Right atrium auricular region (tissue), 2 donors: ENCODE measurements at places on chromosomes 1 and 21. TPM values are rescaled to one million over a fixed set of nuclear protein-coding genes. Genes with fewer than 3 reads are reported as not detected.
A peak's percentile ranks its signal among the peaks of the same experiment; 100 is the strongest.

The REN gene
- 0.83 TPM for total RNA-seq

The PPP1R15B gene
- total RNA-seq, result 27.3 TPM

The KDM5B gene
- 18.5 TPM for total RNA-seq

DNA sequence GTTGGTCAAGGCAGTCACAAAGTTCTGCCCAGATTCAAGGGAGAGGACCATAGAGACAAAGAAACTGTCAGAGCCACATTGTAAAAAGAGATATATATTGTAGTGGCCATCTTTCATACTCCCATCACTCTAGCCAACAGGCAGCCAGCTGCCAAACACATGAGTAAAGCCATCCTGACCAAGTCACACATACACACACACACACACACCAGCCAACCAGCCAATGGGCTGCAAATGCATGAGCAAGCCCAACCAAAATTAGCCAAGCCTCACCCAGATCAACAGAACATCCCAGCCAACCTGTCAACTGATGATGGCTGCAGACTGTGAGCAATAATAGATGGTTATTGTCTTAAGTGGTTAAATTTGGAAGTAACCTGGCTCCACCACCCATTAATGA is 120.7 kb downstream of the SEC16B start:
- H3K36me3 ChIP-seq, result no peaks in the 10 kb centered on the region
- no peak overlapping the region for H3K4me3 ChIP-seq
- no peak overlapping the region for H3K27ac ChIP-seq
- no peaks in the 10 kb centered on the region for H3K27me3 ChIP-seq

GRCh38 chr1:108897865-108898720 is 21.3 kb downstream of the GPSM2 start:
- no peak overlapping the region for H3K4me3 ChIP-seq
- no peaks in the 10 kb centered on the region for H3K4me1 ChIP-seq
- no peak overlapping the region for H3K27ac ChIP-seq

GRCh38 chr1:203567596-203567995 is 59.0 kb upstream of the ATP2B4 start:
- H3K27me3 ChIP-seq, result no peaks in the 10 kb centered on the region
- no peak for DNase-seq
- no peaks in the 10 kb centered on the region for H3K4me1 ChIP-seq
- H3K27ac ChIP-seq, result no peak overlapping the region

DNA sequence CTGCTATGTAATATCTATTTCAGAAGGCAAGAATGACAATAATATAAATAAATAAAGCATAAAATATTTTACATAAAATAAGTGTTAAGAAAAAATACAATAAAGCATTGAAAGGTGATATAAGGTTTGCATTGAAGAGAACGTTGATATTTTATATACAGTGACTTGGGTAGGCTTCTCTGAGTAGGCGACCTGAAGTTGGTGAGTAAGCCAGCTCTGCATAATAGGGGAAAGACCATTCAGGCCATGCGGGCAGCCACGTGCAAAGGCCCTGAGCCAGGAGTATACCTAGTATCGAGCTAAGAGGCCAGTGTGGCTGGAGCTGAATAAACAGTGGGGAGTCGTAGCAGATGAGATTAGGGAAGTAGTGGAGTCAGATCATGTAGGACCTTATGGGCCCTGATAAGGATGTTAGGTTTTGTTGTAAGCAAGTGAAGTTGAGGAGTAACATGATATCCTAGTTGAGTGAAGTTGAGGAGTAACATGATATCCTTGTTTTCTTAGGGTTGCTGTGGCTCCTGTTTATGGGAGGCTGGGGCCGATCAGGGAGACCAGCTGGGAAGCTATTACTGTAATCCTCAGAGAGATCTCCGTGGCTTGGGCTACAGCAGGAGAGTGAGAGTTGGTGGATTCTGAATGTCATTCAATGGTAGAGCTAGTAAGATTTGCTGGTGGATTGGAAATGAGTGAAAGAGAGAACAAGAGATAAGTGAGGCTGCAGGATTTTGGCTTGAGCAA is 22.0 kb downstream of the KCNK1 start:
- H3K4me3 ChIP-seq, result no peak overlapping the region
- peaks cover 6% of the 10 kb centered on the region for H3K4me1 ChIP-seq
- no peaks in the 10 kb centered on the region for H3K27me3 ChIP-seq
- no peak overlapping the region for H3K27ac ChIP-seq
- no peak for DNase-seq
- H3K36me3 ChIP-seq, result peaks cover 19% of the 10 kb centered on the region

- H3K27me3 ChIP-seq, result no peaks in the 10 kb centered on the region
- no peak overlapping the region for H3K27ac ChIP-seq
- no peaks in the 10 kb centered on the region for H3K36me3 ChIP-seq
- no peaks in the 10 kb centered on the region for H3K4me1 ChIP-seq
- no peak overlapping the region for H3K4me3 ChIP-seq
These were observed 375.2 kb downstream of the KCNH1 start for GRCh38 chr1:210758761-210759160.

DNA sequence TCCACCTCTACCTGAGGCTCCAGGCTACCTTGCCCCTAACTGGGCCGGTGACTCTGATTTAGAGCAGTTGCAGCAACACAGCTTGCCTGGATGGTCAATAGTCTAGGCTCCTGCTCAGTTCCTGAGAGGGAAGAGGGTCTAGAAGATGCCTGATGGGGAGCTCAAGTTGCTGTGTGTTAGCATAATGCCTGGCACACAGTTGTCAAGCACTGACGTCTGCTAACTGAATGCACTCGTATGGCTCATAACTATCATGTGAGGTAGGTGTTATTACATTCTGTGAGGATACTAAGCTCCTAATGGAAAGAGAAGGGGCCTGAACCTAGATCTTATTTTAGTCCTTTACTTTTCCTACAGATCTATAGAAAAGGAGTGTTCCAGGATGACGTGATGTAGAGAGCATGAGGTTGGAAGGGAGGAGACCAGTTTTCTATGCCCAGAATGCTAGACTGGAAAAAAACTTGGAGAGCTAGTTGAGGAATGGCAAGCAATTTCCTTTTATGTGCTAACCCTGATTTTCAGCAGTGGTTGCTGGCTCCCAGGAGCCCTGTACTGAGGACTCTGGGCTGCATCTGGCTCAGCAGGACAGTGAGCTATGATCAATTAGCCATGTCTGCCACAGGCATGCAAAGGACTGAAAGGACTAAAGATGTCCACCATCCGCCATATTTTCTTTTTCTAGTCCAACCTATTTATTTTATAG is 30.0 kb downstream of the FAM78B start:
- no peak overlapping the region for H3K4me3 ChIP-seq
- DNase-seq, result no peak
- H3K36me3 ChIP-seq, result no peaks in the 10 kb centered on the region
- peak overlapping the region; percentile 61 for H3K27ac ChIP-seq

GRCh38 chr1:228982637-228983036 is 247.4 kb downstream of the RHOU start:
- no peak overlapping the region for H3K4me3 ChIP-seq
- no peaks in the 10 kb centered on the region for H3K27me3 ChIP-seq
- no peaks in the 10 kb centered on the region for H3K36me3 ChIP-seq
- peaks cover 18% of the 10 kb centered on the region for H3K4me1 ChIP-seq
- DNase-seq, result no peak
- H3K27ac ChIP-seq, result no peak overlapping the region

DNA sequence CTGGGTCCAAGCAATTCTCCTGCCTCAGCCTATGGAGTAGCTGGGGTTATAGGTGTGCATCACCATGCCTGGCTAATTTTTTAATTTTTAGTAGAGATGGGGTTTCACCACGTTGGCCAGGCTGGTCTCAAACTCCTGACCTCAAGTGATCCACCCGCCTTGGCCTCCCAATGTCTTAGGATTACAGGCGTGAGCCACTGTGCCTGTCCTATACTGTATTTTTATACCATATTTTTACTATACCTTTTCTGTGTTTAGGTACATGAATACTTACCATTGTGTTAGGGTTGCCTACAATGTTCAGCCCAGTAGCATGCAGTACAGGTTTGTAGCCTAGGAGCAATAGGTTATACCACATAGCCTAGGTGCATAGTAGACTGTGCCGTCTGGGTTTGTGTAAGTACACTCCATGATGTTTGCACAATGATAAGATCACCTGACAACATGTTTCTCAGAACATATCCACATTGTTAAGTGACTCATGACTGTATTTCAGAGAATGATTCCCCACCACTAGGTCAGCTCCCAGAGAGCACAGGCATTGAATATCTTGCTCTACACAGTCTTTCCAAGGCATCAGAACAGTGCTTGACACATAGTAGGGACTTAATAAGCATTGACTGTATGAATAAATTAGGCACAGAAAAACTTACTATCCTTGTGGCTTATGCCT is 6.0 kb upstream of the CITED4 start:
- H3K27me3 ChIP-seq, result no peaks in the 10 kb centered on the region
- H3K4me1 ChIP-seq, result no peaks in the 10 kb centered on the region
- no peak overlapping the region for H3K27ac ChIP-seq
- DNase-seq, result no peak
- no peak overlapping the region for H3K4me3 ChIP-seq

GRCh38 chr1:90778486-90778885 is 61.4 kb upstream of the BARHL2 start:
- no peak overlapping the region for H3K4me3 ChIP-seq
- no peaks in the 10 kb centered on the region for H3K36me3 ChIP-seq
- no peak overlapping the region for H3K27ac ChIP-seq
- H3K27me3 ChIP-seq, result no peaks in the 10 kb centered on the region
- H3K4me1 ChIP-seq, result no peaks in the 10 kb centered on the region

DNA sequence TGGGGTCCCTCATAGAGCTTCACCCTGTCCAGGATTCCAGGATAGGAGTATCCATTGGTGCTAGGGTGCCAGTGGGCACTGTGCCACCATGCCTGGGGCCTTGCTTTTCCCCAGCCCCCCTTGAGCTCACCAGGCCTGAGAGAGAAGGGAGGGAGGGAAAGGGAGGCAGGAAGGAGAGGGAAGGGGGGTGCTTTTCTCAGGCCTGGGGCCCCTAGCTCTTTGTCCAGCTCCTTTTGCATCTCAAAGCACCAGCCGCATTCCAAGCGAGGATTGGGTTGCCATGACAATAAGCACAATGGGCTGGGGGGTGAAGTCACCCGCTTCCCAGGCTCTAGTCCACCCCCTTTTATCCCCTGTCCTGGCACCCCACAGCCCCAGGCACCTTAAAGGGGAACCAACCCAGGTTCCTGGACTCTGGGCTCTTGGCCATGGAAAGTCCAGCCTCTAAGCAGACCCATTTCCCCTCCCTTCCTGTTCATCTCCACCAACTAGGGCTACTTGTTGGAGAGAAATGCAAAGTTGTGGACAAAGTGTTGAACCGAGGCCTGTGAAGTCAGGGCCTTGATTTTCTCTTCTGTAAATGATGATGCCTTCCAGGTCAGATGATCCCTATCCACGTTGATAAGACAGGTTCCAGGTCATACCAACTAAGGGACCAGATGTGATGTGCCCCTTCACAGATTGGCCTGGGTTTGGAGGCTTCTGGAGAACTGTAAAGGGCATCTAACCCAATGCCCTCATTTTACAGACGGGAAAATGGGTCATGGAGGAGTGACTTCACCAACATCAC is 11.4 kb downstream of the THBS3 start:
- no peak overlapping the region for H3K27ac ChIP-seq
- H3K4me3 ChIP-seq, result no peak overlapping the region
- H3K27me3 ChIP-seq, result no peaks in the 10 kb centered on the region
- peaks cover 7% of the 10 kb centered on the region for H3K36me3 ChIP-seq

GRCh38 chr1:27307874-27308598 is 13.9 kb upstream of the TMEM222 start:
- no peak for DNase-seq
- H3K4me1 ChIP-seq, result no peaks in the 10 kb centered on the region
- H3K27ac ChIP-seq, result no peak overlapping the region

- peak overlapping the region; percentile 85 for H3K27ac ChIP-seq
- no peak for DNase-seq
- no peaks in the 10 kb centered on the region for H3K27me3 ChIP-seq
- H3K4me1 ChIP-seq, result peaks cover 18% of the 10 kb centered on the region
- H3K4me3 ChIP-seq, result no peak overlapping the region
These were observed 31.7 kb upstream of the AGO1 start for GRCh38 chr1:35851132-35851869.

DNA sequence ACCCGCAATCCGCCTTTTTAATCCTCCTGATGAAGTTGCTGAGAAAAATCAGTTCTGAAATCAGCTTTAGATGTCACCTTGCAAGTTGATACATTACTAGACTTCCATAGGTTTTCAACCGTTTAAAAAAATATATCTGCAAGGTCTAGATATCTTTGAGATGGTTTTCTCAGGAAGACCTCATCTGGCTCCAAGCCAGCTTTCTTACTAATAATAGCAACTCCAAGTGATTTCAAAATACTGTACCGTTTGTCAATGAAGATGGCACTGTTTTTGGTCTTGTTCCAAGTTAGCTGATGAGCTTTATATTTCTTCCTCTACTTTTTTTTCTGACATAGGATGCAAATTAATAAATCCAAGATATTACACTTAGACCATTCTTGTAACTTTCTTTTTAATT is 40.3 kb downstream of the LRRC8C start:
- H3K36me3 ChIP-seq, result no peaks in the 10 kb centered on the region
- no peaks in the 10 kb centered on the region for H3K27me3 ChIP-seq
- H3K4me3 ChIP-seq, result no peak overlapping the region
- DNase-seq, result no peak
- H3K27ac ChIP-seq, result no peak overlapping the region
